ENCODE measurements at places on chromosomes 5 and 9. TPM values are rescaled to one million over a fixed set of nuclear protein-coding genes. Genes with fewer than 3 reads are reported as not detected.

DNA sequence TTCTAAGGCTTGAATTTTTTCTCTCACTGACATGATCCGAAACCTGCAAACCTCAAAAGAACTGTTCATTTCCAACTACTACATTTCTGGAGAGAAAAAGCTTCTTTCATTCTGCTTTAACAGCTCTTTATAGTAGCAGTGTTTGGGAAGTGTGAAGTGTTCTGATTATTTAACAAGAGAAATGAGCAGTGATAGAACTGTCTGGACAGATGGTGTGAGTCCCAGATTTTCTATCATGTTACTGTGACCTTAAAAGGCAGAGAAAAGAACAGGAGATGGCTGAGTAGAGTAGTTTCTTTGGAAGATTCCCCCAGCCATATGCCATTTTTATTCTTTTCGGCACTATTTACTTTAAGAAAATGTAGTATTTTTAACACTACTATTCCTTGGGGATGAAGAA is 41.3 kb upstream of the TAL2 start:
- no peak for DNase-seq

DNA sequence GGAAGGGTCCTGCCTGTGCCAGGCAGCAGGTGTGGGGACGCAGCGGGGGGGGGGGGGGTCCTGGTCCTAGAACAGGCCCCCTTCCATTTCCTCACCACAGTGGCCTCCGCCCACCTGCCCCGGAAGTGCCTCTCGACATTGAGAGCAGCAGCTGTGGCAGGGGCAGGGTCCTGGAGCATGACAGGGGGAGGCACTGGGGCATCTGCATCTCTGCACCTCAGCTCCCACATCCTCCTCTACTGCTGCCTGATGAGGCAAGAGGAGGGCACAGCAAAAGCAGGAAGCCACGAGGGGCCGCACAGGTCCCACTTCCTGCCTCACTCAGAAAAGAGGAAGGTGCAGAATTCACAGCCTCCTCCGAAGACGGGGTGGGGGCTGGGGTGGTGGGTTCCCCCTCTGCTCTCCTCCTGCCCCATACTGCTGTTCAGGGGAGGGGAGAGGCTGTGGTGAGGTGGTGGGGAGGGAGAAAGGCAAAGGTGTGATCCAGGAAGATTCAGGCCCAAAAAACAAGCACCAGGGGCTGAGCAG is 14.8 kb downstream of the AKNA start:
- DNase-seq: no peak

GRCh38 chr9:77729177-77729576 is 81.1 kb upstream of the GNA14 start:
- DNase-seq: no peak

DNA sequence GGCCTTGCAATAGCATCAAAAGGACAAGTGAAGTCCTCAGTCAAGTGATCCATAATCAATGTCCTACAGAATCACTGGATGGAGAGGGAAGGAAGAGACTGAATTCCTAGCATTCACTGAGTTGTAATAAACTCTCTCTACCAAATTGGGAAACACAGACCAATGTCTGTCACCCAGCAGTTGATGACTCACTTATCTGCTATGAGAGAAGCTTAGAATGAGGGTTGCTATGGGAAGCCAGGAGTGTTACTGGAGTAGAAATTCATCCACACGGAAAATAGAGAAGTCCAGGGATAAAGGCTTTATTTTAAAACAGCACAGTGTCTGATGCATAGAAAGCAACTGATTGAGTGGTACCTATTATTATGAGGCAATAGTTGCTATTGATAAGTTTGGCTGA is 407.4 kb downstream of the BRINP1 start:
- peak; percentile 54 for DNase-seq

DNA sequence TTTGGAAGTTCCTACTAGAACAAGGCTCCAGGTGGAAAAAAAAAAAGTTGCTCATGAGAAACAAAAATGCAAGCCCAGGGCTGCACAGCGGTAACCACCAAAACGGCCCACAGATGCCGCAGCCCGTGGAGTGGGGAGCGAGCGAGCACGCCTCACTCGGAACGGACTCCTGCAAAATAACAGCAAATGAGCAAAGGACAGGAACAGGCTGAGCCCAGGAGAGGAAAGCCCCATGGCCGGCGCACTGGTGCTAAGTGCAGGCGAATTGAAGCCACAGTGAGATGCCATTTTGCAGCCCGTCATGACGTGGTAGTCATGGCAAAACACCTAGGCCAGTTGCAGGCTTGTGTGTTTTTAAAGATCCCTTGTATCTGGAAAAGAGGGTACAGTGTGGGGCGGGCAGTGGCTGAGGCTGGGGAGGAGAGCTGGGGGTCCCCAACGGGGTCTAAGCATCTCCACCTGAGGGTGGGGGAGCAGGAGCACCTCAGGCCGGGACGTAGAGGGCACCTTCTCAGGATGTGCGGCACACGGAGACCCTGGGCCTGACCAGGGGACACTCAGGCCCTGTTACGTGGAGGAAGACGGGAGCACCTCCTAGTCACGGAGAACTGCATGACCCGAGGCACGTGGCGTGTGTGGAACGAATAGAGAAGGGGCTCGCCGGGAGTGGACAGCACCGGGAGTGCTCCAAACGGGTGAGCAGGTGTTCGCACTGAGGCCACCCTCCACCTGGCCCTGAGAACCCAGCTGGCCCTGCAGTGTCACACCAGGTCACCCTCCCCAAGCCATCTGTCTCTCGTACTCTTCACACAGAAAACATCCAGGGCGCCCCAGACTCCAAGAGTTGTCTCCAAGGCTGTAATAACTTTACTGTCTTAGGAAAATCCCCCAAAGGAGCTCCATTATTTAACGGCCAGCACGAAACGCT is 10.7 kb downstream of the GRM6 start:
- DNase-seq: no peak

PHYHD1 gene
- 4.7 TPM for total RNA-seq

TXNDC8 gene
- total RNA-seq: not detected

DNA sequence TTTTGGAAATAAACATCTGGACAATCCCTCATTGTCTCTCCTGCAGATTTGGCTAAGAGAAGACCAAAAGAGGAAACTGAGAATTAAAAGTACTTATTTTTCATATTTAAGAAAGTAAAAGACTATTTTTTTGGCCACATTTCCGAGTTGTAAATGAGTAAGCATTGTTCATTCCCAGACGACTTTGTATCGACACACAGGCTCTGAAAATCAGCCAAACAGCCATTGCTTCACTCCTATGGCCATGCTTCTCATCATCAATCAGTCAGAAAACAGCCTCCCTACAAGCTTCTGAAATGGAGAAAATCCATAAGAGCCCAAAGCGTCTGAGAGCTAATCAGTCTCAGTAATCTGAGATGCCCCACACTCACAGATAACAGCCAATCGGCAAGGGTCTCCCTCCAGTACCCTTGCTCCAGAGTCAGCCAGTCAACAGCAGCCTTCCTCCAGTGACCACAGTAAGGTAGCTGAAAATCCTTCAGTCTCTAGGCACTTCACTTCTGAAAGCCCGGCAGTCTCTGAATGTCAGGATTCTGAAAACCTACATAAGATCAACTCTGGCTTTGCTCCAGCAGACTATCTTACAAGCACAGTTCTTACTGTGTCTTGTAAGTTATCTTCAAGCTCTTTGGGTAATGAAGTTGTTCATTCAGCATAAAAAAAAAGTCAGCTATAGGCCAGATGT is 30.9 kb downstream of the CDO1 start:
- DNase-seq: no peak

ABO gene
- total RNA-seq: not detected

LOX gene
- 5.9 TPM for total RNA-seq

DNA sequence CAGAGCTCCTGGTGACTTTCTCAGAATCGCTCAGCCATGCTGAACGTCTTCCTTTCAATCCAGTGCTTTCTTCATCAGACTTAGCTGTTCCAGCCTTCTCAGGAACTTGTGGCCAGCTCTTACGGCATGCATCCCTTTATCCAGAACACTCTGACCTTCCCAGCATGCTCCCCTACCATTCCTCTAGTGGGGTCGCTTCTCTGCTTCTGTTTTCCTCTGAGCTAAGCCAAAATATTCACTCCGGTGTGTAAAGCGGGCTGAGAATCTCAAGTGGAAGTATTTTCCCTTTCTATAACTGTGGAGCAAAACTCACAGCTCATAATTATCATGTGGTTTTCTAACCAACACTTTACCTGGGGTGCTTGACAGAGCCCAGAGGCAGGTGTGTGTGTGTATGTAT is 6.2 kb downstream of the DCANP1 start:
- no peak for DNase-seq

FBP1 gene
- 0.17 TPM for total RNA-seq

DNA sequence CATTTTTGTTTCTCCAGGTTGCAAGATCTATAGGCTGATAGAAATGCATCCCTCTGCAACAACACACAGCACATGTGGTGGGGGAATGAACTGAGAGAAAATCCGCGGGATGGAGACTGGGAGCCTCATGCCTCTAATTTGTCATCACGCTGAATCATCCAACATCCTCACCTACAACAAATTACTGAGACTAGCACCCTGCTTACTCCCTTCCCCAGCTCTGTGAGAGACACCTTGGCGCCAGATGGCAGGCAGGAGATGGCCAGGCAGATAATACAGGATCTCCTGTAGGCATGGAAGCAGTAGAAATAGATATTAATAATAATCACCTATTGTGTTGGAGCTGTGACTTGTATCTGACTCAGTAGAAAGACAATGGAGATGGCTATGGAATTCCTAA is 276.9 kb downstream of the SEMA5A start:
- DNase-seq: peak; percentile 92

GRCh38 chr9:114029311-114030170 is 48.6 kb downstream of the AMBP start:
- DNase-seq: no peak

CORO2A gene
- total RNA-seq: 21.4 TPM

SLC45A2 gene
- total RNA-seq: not detected

GRCh38 chr5:86101966-86102365 is 515.8 kb upstream of the COX7C start:
- DNase-seq: no peak

- DNase-seq: no peak
Observed at GRCh38 chr5:156560002-156560401, 233.0 kb downstream of the SGCD start.

DNA sequence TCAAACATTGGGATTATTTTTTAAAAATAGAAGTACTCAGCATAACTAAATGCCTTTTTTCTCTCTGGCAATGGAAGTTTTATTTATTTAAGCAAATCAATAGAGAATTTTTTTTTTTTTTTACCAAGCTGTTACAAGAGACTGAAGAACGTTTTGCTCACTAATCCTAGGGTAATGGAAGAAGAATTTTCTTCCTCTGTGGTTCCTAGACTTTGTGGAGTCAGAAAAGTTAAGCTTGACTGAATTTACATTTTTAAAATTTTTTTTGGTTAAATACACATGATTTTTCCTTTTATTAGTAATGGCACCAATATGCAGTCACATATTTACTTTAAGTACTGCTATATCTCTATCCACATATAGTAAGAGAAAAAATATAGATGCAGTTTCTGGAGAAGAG is 189.8 kb downstream of the PCSK1 start:
- no peak for DNase-seq

IFNA21 gene
- total RNA-seq: not detected

DNA sequence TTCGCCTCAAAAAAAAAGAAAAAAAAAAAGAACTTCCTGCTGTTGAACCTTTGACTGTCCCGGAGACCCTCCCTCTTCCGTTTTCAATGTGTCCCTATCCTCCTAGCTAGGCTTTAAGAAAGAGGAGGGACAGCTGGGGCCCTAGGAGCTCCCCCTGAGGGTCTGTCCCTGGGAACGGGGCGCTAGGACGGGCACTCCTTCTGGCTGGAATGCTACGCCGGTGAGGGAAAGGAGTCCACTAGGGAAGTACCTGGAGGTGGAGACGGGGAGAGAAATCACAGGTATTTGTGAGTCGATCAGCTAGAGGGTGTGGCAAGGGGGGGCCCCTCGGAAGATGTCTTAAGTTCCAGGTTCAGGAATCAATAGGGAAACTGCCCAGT is 4.6 kb downstream of the SIT1 start:
- peak; percentile 73 for DNase-seq

- DNase-seq: peak; percentile 79
Observed at GRCh38 chr9:109251080-109251775, 69.6 kb downstream of the EPB41L4B start.

PCDHB16 gene
- total RNA-seq: 0.21 TPM

- DNase-seq: peak; percentile 12
Observed at GRCh38 chr5:150600616-150601490, 39.6 kb upstream of the SYNPO start.

LCN2 gene
- 62.1 TPM for total RNA-seq

PSAT1 gene
- 369 TPM for total RNA-seq

GRCh38 chr9:12554636-12555035 is 138.5 kb upstream of the TYRP1 start:
- no peak for DNase-seq

DNA sequence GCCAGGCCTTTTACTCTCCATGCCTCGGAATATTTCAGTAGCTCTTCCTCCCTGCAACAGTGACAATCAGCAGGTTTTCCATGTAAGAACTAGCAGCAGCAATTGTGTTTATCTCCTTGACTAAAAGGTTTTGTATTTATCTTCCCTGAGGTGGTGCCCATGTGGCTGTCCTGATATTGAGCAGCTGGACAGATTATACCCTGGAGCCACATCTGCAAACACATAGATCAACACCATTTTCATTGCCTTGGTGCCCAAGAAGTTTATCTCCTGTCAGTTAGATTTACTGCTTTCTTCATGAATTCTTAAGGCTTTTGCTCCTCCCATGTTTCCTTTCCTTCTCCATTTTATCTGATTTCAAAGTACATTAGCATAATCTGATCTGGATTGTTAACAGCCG is 378.4 kb downstream of the SPATA31D1 start:
- DNase-seq: no peak

- DNase-seq: peak; percentile 61
Observed at GRCh38 chr5:72209147-72210115, 102.2 kb downstream of the MAP1B start.

OR1L6 gene
- total RNA-seq: not detected

LCN15 gene
- not detected for total RNA-seq

DNA sequence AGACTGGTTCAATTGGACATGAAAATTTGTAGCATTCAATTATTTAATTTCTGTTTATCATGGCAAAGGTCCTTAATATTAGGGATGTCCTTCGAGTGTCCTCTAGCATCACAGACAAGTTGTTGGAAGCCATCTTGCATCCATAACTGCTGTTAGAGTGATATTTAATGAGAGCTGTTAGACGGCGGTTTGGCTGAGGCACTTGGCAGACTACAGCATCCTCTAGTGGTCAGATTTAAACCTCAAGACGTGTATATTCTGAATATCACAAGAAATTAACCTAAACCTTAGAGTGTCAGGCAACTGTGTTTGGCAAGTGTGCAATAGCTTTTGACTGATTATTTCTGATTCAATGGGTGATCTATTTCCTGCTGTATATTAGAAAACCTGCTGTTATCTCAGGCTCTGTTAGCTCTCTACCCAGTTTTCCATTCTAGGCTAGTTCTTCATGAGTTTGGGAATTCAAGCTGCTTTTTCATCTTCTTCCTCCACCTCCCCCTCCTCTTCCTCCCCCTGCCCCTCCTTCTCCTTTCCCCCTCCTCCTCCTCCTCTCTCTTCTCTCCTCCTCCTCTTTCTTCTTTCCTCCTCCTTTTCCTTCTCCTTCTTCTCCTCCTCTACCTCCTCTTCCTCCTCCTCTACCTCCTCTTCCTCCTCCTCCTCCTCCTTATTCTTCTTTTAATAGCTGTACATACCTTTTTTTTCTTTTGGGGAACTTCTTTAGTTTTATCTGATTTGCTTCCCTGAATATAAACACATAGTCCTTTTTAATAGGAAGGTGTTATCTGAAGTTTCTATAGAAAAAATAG is 8.6 kb downstream of the SPINK1 start:
- peak; percentile 36 for DNase-seq

CDO1 gene
- total RNA-seq: not detected

TLR4 gene
- total RNA-seq: 4.2 TPM

HAVCR1 gene
- not detected for total RNA-seq

- DNase-seq: no peak
Observed at GRCh38 chr9:133564451-133565116, 30.1 kb downstream of the ADAMTSL2 start.

CNTNAP3B gene
- 16.6 TPM for total RNA-seq

Measured in mammary epithelial cell (primary cell).